Stimulated activated CD8-positive, alpha-beta memory T cell treated with anti-CD3 and anti-CD28 coated beads, Interleukin-7, amount 100 ng/mL, for 24 hours (primary cell): ENCODE measurements at places on chromosomes 1 and 21.

- no peak for DNase-seq
These were observed 199.4 kb upstream of the CACYBP start for GRCh38 chr1:174800216-174800851.

DNA sequence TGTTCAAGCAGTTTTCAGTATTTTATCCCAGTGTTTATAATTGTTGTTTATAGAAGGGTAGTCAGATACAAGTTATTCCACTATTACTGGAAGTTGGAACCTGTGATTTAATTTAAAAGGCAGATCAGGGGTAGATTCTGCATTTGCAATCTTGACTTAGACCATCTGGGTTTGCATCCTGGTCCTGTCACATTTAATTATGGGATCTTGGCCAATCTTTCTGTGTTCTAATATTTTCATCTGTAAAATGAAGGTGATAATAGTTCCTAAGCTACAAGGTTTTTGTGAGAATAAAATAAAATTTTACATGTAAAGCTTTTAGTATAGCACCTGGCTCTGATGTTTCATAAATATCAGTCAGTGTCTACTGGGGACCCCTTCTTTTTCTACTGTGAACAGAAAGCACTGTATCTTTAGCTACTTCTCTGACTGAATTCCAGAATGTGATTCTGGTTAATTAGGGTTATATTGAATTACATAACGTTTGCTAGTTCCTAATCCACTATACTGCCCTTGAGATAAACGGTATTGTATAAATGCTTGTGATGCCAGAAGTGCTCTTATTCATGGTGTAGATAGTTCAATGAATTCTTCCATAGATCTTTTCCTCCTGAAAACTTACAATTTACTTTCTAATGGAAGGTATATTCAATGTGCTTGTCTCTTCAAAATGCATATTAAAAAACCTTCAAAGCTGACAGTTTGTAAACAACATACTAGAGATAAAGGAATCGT lies 131.0 kb downstream of the KCNK1 start:
- DNase-seq = no peak

DNA sequence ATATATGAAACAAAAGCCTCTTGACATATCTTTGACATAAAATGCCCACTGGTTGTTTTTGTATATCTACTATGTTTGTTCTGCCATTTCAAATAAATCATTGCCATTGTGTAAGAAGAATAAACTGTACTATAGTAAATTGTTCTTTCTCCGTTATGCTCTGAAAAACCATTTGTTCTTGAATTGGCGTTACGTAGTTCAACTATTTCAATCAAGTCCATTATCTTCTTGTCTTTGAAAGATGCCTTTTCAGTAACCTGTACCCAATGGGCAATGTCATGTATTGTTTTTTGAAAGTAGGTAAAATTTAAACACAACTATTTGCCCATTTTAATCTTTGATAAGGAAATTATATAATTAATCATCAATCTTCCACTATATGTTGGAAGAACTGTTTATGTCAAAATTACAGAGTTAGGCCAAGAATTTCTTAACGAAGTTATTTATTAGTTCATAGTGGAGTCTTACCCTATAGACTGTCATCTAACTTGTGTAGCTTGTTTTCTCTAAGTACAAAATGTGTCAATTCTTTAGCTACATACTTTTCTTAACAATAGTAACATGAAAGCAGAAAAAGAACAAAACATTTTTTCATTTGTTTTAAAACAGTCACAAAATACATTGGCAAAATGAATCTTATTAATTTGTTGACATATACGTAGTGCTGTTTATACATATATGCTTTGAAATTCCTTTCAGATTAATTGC lies 294.8 kb downstream of the PTPRC start:
- DNase-seq = no peak

GRCh38 chr1:184915463-184916090 lies 58.7 kb downstream of the NIBAN1 start:
- no peak for DNase-seq

DNA sequence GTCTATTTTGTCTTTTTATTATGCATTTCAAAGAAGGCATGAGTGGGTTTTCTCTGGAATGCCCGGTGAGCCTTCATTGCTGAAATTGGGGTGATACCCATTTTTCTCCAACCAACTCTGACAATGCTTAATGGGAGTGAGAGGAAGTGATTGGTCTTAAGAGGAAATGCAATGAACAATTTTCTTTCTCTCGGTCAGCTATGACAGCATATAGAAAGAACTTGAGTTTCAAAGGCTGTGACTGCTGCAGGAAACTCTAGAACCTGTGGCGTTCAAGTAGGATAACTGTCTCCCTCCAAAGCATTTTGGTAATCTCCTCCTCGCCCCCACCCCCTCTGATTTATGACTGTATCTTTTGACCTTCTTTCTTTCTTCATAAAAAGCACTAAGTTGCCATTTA lies 155.9 kb downstream of the LYPLAL1 start:
- no peak for DNase-seq

DNA sequence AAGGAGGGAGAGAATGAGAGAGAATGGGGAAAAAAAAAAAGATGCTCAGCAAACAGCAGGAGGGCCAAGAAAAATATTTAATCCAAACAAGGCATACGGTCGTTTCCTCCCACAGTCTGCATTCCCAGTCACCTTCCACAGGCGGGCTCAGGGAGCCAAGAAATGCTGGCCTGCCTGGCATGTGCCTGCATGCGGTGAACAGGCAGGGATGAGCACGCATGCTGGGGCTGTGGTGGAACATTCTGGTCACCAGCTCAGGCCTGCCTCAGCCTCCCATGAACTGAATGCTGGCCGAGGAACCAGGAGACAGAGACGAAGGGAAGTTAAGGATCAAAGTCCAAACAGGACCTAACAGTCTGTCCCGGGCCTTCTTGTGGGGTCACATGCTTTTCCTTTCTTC lies 335.3 kb downstream of the ASTN1 start:
- DNase-seq = no peak

DNA sequence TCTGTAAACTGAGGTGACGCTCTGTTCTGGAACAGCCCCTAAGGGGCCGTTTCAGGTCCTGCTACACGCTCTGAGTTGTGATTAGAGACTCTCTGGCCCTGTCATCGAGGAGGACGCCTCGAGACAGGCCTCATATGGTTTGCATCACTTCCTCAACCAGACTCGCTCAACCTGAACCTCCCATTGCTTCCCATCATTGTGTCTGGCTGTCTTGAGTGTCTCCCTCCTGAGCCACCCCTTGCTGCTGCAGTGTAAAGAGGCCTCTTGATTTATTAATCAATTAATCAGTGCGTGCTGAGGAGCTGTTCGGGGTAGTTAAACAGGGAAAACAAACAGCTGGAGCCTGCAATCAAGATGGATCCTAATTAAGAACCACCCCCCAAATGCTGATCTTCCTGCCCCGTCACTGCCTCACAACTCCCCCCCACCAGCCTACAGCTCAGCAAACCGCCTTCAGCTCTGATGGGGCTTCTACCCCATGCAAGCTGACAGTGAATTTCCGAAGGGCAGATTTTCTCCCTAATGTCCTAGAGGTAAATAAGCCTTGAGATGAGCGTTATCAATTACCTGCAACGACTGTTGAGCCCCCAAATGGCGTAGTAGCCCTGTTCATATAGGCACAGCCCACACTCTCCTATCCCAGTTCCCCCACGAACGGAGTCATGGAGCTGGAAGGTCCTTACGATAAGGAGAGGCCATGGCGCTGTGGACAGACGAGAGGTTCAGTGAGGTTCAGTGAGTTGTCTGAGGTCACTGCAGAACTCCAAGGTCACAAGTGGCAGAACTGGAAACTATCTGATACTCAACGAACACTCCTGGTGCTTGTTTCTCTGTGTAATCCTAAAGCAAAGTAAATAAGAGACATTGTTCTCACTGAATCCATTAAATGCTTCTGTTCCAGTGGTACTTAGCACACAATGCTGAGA lies 210.6 kb downstream of the KIF26B start:
- no peak for DNase-seq

- DNase-seq = no peak
These were observed 6.8 kb downstream of the SMIM1 start for GRCh38 chr1:3779265-3779911.

DNA sequence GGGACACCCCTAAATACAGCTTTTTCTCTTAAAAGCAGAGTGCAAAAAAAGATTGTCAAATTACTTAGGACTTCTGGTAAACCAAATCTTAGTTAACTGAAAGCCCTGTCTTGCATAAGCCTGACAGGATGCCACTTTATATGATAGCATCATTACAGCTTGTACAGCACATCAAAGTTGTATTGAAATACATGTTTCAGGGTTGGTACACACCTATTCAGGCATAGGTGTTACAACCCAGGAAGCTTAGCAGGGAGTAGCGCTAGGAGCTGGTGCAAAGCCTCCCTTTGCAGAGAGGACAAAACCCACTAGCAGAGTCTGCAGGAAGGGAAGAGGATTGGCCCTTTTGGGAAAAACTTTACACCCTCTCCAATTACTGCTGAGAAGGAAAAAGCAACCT lies 258.9 kb upstream of the SGIP1 start:
- no peak for DNase-seq

- DNase-seq = no peak
These were observed 276.0 kb downstream of the TM2D1 start for GRCh38 chr1:61448914-61449313.

DNA sequence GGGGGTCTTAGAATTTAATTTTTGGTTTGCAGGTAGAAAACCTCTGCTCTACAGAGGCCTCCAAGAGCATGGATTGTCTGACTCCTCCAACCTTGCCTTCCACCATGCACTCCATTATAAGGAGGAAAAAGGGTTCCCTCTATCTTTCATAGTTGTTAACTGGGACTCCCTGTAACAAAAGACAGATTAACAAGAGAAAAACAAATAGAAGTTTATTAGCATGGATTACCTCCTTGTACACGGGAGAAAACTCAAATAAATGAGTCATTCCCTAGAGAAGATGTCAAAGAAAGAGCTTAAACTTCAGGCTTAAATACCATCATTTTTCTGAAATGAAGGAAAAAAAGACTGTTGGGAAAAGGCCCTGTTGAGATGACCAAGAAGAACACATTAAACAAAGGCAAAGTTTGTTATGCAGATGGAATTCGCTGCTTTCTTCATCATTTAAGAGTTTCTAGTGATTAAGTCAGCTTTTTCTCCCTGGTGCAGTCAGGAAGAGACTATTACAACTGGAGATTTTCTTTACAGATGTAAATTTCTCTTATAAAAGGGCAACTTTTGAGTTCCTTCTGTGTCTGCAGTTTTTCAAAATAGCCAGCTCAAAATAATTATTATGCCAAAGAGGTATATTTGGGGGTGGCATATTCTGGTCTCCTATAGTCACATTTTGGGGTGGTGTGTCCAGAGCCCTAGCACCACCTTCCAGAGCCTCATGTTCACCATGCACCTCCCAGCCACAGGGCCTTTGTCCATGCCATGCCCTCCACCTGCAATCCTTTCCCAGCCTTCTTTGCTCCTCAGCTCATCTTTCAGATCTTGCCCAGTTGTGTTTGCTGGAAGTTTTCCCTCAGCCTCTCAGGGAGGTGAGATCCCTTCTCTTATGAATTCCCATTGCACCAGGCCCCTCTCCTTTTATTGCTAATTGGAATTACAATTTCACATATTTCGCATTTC lies 63.1 kb upstream of the KLHDC7A start:
- DNase-seq = no peak

- DNase-seq = no peak
These were observed 180.2 kb upstream of the MAP1LC3C start for GRCh38 chr1:242178924-242179708.

GRCh38 chr1:109535481-109535880 lies 4.2 kb upstream of the GPR61 start:
- no peak for DNase-seq

DNA sequence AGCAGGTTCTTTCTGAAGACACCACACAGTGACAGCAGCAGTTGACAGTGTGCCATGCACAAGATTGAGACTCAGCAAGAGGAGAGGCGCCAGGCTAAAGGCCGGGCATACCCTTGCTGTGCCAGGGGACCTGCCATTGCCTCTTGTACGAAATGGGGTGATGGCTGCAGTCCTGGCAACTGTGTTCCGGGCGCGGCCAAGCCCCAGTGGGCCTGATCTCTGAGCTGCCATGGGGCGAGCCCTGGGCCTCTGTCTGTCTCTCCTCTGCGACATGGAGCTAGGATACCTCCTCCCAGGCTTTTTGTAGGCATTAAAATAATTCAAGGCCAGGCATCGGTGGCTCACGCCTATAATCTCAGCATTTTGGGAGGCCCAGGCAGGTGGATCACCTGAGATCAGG lies 9.6 kb upstream of the TRAPPC10 start:
- no peak for DNase-seq

GRCh38 chr1:16972189-16972895 lies 8.1 kb downstream of the MFAP2 start:
- DNase-seq = no peak

GRCh38 chr1:24892188-24893153 lies 37.6 kb downstream of the RUNX3 start:
- no peak for DNase-seq

DNA sequence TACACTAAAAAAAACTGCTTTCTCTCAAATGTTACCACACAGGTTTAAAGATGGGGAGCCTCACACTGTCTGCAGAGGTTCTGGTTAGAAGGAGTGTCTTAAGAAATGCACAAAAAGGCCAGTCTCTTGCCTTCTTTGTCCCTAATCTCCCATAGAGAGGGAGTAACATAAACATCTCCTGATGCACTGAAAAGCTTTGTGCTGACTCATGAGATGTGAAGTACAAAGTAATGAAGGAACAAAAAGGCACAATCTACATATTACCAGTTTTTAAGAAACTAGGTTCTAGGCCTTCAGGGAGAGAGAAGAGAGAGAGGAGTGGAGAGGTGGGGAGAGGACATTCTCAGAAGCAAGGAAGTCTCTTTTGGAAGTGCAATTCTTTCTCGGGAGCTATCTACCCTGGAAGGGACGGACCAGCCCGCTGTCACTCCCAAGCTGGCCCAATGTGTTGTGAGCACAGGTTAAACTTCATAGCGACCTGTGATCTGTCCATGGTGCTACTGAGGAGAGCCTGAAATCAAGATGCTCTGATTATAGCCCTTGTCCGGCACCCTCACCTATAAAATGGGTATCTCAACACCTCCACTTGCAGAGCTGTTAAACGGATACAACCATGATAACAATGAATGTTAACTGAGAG lies 458.1 kb downstream of the DISC1 start:
- no peak for DNase-seq

- DNase-seq = no peak
These were observed 4.4 kb upstream of the RUNX1 start for GRCh38 chr21:35053356-35054096.

DNA sequence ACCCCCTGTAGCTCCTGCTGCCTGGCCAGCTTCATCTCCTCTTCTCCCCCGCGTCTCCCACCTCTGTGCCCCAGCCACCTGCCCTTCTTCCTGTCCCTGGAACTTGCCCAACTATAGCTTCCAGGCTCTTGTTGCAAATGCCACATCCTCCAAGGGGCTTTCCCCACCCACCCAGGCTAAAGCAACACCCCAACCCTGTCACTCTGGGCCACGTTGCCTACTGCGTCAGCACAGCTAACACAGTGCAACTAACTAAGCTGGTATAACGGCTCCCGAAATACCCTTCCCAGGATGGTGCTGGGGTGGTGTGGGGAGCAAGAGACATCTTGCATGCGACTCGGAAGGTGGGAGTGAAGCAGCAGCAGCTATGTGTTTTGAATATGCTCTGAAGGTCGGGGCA lies 19.7 kb downstream of the CAMK2N1 start:
- no peak for DNase-seq

- no peak for DNase-seq
These were observed 260.9 kb downstream of the LTN1 start for GRCh38 chr21:28731700-28732321.

- no peak for DNase-seq
These were observed 23.9 kb upstream of the KCTD3 start for GRCh38 chr1:215543191-215543606.
